Pulmonary artery endothelial cell (primary cell): ENCODE measurements at places on chromosomes 5 and 9. TPM values are rescaled to one million over a fixed set of nuclear protein-coding genes. Genes with fewer than 3 reads are reported as not detected.

PHF19 gene
- 40.5 and 94.0 TPM in 2 replicates for total RNA-seq

CATSPER3 gene
- 0.07 TPM in 1 of 2 replicates, not detected in the other for total RNA-seq

GADD45G gene
- 0.33 and 0.46 TPM in 2 replicates for total RNA-seq

GABRA1 gene
- not detected in 2 replicates for total RNA-seq

TAL2 gene
- total RNA-seq: not detected in 2 replicates

CAVIN4 gene
- 1.1 and 1.4 TPM in 2 replicates for total RNA-seq

TTC16 gene
- not detected in 2 replicates for total RNA-seq

PCDHA8 gene
- total RNA-seq: under 0.01 and 0.04 TPM in 2 replicates

DNA sequence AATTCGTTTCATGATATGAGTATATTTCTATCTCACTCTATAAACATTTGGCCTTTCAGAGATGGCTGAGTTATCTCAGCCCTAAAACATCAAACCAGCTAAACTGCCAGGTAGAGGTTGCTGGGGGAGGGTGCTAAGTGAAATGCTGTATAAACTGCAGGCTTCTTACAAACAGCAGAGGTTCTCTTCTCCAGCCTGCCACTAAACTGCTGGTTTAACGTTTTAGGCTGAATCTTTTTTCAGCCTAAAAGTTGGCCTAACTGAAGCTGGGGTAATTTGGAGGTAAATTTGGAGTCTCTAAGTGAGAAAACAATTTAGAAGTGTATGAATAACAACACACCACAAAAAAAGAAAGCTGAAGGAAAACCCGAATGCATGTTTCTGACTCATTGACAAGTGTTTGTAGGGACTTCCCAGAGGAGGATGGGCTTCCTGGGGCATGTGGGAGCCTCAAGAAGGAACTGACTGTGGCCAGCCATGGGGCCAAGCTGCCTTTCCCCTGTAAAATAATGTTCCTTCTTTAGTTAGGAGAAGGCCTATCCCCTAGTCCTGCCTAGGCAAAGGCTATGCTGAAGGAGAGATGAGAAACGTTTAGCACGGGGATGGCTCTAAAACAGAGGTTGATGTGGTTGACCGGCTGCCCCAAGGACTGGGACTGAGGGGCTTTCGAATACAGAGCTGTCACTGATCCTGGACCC, 44.3 kb downstream of the SLC28A3 start:
- no peak for DNase-seq

DNA sequence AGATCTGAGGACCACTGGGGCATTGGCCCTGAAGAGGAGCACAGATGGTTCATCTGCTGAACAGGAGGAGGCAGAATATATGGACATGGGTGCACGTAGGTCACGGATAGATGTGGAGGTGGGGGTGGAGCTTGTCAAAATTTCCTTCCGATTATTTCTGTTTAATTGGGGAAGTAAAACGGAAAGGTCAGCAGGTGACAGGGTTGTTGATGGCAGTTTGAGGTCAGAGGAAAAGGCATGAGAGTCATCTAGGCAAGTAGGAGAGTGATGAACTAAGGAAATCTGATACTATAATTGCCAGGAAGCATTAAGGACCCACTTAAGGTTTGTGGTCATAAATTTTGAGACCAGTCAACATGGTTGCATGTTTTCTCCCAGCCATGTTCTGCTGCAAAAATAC, 8.4 kb upstream of the FAM81B start:
- DNase-seq: no peak

GRCh38 chr9:16314476-16314875, 556.0 kb downstream of the BNC2 start:
- no peak for DNase-seq

DNA sequence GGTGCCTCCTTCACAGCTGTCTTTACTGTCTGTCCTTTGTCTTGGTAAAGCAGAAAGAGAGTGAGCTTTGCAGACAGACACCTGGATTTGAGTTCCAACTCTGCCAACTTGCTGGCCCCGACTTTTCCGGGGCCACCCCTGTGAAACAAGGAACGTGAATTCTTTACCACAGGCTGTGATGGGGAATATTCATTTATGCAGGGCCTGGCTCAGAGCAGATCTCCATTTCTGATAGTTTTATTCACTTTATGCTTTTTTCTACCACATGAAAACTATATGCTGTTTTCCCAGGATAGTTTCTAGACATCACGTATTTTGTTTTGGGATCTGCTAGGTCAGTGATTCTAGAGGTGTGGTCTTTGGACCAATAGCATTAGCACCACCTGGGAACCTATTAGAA, 211.8 kb downstream of the GRIA1 start:
- no peak for DNase-seq

- no peak for DNase-seq
Observed at GRCh38 chr5:78273436-78273835, 21.1 kb downstream of the AP3B1 start.

DNA sequence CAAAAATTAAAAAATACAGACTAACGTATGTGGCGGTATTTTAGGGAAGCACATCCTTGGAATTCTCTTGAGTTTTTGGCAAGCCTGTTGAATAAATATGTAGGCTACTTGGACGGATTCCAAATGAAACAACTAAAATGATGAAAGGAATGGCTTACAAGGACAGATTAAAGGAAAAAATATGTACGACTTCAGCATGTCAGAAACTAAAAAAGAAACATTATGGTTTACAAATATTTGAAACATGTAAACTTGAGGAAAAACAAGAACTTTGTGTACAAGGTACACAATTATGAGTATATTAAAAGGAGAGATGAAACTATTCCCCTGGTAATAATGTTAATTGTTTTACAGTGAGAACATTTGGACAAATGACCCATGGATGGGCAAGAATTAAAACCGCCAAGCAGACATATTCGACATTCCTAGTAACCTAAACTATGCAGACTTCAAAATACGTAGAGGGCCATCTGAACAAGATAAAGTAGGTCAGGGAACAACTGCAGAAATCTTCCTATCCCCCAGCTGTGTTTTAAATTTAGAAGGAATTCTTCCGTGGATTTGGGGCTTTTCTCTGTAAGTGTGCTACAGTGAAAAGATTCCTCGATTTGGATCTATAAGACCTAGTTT, 12.5 kb downstream of the EDIL3 start:
- DNase-seq: no peak

DNA sequence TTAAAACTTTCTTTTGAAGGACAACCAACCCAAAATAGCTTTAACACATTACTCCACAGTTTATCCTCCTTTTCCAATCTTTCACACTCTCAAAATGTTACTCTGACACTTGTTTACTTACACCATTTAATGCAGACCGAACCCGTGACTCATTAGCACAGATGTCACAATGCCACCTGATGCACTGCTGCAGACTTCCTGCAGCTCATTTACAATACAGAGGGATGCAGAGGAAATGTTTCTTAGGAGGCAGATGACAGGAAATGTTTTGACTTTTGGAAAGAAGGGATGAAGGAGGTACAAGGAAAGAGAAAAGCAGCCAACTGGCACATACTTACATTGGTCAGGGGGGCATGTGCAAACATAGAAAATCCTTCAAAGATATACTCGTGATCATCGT, 39.0 kb downstream of the DROSHA start:
- DNase-seq: peak; percentile 77

GRCh38 chr9:69513141-69513820, 158.9 kb downstream of the APBA1 start:
- no peak for DNase-seq

DNA sequence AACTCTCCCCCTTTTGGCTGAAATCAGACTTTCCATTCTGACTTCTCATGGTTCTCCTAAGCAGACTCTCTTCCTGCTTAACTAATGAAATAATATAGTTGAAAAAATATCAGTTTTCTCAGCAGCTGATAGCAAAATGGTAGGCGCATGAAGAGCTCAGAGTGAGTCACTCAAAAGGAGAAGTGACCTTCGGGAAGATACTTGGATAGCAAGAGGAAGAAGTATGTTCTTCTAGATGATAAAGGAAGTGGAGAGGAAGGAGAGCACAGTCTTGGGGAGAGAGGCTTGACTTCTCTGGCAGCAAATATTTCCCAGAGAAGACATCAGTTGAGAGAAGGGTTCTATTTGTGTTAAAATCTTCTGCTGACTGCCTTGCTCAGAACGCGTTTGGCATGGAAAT, 101.5 kb downstream of the TAF11L14 start:
- DNase-seq: no peak

DNA sequence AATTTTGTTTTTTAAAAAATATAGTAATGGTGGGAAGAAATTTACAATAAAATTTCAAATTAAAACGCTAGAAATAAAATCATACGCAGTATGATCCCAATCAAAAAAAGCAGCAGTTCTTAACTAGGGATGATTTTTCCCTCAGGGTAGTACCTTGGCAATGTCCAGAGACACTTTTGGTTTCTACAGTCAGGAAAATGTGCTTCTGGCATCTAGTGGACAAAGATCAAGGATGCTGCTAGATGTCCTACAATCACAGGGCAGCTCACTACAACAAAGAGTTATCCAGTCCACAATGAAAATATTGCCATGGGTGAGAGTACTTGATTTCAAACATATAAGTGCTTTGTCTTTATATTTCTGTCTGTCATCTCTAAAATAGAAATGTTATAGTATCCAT, 400.2 kb upstream of the SGCD start:
- no peak for DNase-seq

DNA sequence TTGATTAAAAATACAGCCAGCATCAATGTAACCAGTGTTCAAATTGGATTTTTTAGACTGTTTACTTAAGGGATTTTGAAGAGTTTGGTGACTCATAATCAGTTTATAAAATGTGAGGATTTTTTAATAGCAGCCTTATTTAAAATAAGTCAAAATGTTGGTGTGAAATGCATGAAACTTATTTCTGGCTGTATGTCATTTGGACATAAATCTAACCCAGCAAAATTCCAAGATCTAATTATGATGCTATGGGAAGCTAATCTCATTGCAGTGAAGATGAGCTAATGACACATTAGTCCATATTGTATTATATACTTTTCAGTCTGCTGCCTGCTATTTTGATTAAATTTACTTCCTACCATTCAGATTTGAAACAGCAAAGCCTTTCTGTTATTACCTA, 140.3 kb downstream of the AOPEP start:
- no peak for DNase-seq

DNA sequence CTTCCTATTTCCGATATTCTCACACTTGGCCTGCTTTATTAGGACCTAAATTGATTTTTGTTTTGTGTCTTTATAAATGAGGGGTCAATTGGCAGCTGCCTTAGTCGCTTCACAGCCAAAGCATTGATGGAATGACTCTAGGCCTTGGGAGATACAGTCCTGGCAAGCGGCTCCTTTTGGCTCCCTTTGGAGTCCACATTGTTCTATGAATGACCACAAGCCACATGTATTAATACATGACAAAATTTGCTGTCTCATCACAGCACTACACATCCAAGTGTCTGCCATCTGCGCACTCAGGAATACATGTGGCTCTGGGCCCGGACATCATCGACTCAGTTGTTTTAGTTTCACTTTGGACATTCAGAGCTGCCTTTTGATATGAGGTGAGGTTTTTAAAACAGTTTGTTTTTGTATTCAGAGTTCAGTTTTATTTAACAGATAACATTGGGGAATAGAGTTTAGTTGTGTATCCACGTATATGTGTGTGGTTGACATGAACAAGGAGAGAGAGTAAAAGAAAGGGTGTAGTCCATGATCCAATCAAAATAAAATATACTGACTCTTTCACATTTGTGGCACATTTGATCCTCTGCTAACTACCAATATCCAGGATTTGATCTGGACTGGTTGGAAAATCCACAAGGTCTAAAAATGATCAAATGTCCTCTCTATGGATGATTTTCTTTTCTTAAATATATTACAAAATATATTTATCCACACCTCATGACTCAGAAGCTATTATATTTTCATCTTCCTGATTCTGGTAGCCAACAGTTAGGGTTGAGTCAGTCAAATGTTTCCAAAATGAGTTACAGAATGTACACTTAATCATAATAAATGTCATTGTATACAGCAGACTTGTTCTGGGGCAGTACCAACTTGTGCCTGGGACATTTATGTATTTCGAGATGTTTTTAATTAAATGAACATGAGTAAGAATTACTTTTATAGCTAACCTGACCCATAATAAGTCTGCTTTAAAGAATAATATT, 114.0 kb upstream of the MTAP start:
- peak; percentile 32 for DNase-seq

DNA sequence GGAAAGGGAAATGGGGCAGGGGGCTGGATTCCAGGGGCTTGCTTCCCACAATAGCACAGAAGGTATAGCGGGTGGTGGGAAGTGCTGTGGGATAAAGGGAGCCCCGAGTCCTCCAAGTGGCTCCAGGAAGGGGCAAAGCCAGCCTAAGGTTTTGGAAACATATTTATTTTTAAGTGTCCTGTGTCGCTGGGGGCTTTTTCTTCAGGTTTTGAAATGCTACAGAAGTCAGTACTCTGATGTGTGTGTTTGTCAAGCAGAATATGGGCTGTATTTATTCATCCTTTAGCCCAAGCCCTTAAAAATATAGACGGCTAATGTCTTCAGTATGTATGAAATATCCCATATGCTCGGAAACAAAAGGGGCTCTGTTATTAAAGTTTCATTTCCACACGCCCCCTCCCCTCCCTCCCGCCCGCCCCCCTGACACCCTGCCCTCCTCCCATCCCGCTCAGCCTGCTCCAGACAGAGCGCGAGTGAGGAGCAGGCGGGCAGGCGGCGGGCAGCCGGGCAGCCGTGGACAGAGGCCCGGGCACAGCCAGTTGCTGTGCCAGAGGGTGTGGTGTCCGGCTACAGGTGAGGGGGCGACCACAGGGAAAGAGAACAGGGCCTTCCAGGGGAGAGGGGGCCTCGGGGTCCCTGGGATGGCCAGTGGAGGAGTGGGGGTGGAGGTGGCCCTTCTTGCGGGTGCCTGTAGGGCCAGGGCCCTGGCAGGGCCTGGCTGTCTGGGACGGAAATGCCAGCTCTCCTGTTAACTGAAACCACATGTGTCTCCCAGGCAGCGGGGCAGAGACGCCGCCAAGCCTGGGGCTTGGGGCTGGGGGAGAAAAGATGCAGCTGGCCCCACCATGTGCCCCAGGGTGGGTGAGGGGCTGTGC, 39.6 kb upstream of the SYNPO start:
- DNase-seq: no peak

DNA sequence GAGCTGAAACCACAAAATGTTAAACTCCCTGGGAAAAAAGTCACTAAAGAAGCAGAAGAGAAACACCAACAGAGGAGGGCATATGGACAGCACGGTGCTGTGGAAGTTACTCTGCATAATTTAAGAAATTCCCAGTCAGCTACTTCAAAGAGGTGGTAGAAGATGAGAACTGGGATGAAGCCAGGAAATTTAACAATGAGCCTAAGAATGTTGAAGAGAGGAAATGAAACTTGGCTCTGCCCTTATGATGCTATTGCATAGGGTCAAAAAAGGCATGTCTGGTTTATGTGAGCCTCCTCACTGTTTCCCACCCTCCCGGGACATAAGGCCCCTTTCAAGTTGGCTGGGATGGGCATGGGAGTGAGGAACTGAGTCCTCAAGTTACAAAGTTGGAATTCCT, 25.4 kb upstream of the SNX18 start:
- DNase-seq: no peak

DNA sequence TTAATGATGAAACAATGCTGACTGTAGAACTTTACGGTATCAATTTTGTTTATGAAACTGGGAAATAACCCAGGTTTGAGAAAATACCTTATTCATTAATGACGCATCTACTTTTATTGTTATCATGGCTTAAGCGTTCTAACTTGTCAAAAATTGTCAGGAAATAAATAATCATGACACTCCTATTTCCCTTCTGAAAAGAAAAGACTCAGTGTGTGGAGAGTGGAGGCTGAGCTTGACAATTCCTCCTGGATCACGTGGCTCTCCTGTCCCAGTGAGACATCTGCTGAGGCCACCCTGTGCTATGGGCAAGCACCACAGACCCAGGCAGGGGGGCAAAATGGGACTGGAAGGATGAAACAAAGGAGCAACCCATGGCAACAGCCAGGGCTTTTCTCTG, 466.4 kb downstream of the ZNF608 start:
- no peak for DNase-seq

GRCh38 chr9:122090981-122091380, 2.1 kb downstream of the TTLL11 start:
- no peak for DNase-seq

GRCh38 chr5:65204966-65205365, 276.8 kb downstream of the ADAMTS6 start:
- DNase-seq: no peak
